ENCODE measurements at places on chromosomes 4 and X.
A peak's percentile ranks its signal among the peaks of the same experiment; 100 is the strongest.

- DNase-seq: no peak
Measured at GRCh38 chr4:185993328-185993973, 75.5 kb upstream of the TLR3 start.

- DNase-seq: no peak
Measured at GRCh38 chr4:20333141-20333715, 81.5 kb downstream of the SLIT2 start.

DNA sequence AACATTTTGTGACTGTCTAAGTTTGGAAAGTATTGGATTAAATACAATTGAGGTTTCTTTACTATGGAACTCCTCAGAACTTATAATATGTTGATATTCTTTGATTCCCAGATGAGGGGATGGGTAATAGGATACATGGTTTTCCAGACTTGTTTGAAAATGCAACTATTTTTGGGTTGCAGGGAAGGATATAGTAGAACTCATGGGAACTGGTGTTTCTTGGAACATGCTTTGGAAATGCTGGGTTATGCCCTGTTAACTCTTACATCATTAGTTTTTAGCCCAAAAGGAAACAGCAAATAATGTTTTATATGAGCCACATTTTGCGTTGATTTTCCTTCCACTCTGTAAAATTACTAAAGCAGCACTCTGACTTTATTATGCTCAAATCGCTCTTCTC, 41.9 kb downstream of the HPF1 start:
- no peak for DNase-seq

- DNase-seq: peak; percentile 21
Measured at GRCh38 chrX:7088968-7089615, 58.4 kb upstream of the STS start.

GRCh38 chr4:4245172-4245571, 2.9 kb downstream of the TMEM128 start:
- DNase-seq: no peak

GRCh38 chrX:48598614-48599013, 1.3 kb downstream of the WDR13 start:
- DNase-seq: no peak

- no peak for DNase-seq
Measured at GRCh38 chr4:86401826-86402225, 42.0 kb upstream of the MAPK10 start.
